ENCODE measurements at places on chromosomes 2 and 18.
A peak's percentile ranks its signal among the peaks of the same experiment; 100 is the strongest.

DNA sequence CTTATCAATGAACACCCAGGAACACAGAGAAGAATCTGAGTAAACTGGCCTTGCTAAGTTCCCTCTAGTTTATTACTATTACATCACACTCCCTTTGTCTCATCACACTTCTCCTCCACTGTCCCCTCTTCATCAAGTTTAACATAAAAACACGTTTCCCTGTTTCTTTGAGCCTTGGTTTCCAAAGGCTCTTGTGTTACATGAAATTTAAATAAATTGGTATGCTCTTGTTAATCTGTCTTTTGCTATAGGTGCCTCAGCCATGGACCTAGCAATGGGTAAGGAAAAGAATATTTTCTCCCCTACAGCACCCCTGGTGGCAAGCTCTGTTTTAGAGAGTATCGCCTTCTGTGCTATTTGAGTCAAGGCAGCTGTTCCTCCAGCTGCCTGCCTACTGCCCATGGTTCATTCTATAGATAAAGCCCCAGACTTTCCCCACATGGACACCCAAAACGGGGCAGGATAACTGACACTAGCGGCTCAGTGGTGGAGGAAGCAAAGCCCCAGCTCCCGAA lies 31.8 kb downstream of the TGIF1 start:
- peak; percentile 52 for DNase-seq

DNA sequence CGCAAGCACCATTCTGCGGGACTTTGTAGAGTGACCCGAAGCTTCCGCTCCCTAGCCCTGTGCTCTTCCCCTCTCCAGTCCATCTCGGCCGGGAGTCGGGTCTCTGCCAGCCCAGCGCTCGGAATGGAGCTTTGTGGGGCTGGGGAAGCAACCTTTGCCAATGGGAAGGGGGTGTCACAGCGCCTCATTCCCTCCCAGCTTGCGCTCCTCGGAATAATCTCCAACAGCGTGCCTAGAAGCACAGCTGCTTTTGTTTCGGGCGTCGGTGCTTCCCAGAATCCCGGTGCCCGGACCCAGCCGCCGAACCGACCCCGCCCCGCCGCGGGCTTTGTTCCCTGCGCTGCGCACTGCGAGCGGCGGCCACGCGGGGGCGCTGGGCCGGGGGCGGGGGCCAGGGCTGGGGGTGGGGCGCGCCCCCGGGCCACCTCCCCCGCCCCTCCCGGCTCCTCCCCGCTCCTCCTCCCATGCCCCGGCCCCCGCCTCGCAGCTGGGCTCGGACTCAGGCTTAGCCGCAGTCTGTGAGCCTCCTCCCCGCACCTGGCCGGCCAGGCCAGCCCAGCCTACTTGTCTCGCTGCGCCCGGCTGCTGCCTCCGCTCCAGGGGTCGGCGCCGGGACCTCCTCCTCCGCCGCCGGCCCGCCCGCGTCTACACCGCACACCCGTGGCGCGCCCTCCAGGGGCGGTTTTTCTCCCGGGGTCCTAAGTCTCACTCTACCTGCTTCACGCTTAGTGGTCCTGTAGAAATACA lies 77.7 kb upstream of the SMAD2 start:
- DNase-seq, result no peak

- no peak for DNase-seq
Observed at GRCh38 chr2:138104071-138104470, 139.8 kb downstream of the HNMT start.

DNA sequence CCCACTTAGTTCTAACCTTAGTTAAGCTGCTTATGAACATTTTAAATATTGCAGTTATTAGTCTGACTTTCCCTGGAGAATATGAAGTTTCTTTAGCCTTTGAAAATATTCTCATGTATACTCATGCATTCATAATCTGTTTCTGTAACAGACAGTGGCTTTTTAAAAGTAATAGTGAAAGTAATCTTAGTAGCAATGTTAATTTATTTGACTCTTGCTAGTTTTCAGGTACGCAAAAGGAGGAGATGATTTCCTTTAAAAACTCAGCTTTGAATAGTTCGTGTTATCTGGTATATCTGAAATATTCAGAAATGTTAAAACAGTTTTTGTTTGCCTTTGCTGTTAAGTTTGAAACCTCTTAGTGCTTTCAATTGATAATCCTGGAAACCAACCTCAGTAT lies 3.8 kb downstream of the ANKRD12 start:
- no peak for DNase-seq

DNA sequence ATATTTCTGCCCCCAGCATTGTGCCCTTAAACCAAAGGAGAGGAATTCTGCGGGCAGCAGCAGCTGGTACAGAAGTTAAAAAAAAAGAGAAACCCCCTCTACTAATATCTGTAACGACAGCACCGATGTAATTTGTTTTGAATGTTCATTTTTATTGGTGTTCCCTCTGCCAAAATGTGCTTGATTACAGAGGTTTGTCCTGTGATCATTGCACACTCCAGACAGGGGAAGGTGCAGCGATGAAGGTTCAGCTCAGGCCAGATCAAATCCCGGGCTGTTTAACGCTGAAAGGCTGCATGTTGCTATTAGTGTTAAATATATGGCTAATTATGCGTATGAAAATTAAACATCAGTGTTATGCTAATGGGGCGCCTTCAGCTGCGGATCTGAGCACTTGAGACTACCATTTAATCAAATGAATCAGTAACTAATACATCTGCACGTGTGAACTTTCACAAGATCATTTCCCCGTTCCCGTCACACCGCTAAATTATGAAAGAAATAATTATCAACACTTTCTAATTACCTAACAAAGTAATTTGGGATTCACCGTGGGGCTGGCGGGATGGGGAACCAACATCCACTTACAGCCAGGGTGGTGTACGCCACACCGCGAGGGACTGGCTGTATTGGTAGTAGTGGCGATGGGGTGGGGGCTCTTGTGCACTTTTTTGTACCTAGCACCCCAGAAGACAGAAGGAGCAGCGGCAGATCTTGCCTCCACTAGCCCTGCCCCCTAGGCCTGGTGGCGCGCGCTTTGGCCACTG lies 1.5 kb upstream of the DLX1 start:
- no peak for DNase-seq

GRCh38 chr18:59877361-59877760 lies 22.4 kb upstream of the PMAIP1 start:
- DNase-seq, result no peak

- DNase-seq, result no peak
Observed at GRCh38 chr2:57892920-57893319, 153.7 kb upstream of the VRK2 start.
